ENCODE measurements at places on chromosomes 3 and 15.

DNA sequence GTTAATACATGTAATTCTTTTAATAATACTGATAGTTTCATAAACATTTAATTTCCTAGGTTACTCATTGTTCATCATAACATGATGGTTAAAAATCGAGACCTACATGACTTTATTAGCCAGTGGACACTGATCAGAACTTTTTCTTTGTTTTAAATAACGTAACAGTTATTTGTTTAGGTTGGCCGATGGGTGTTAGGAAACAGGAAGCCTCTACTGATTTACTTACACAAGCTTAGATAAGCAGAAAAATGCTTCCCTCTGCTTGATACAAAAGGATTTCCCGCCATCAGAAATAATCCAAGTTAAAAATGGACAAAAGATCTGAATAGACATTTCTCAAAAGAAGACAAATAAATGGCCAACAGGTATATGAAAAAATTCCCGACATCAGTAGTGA, 16.6 kb upstream of the APH1B start:
- DNase-seq = no peak

DNA sequence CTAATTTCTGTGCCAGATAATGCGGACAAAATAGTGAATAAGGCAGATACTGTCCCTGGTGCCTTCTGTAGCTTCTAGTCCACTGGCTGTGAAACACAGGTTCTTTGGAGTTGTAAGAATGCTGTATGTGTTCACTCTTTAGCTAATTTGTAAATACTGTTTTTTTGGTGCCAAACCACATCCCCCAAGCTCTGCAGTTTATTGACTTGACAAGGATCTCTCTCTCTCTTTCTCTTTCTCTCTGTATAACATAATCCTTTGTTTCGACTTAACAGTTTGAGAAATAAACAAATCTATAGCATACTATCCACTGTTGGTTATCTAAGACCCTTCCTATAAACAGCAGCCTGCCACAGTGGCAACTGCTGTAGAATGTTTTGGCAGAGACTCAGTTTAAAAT, 7.6 kb downstream of the SMAD3 start:
- DNase-seq = no peak

- DNase-seq = no peak
Measured at GRCh38 chr3:56468184-56469106, at the start of gene ERC2. ERC2 (minus strand) TSS chr3:56468467.

DNA sequence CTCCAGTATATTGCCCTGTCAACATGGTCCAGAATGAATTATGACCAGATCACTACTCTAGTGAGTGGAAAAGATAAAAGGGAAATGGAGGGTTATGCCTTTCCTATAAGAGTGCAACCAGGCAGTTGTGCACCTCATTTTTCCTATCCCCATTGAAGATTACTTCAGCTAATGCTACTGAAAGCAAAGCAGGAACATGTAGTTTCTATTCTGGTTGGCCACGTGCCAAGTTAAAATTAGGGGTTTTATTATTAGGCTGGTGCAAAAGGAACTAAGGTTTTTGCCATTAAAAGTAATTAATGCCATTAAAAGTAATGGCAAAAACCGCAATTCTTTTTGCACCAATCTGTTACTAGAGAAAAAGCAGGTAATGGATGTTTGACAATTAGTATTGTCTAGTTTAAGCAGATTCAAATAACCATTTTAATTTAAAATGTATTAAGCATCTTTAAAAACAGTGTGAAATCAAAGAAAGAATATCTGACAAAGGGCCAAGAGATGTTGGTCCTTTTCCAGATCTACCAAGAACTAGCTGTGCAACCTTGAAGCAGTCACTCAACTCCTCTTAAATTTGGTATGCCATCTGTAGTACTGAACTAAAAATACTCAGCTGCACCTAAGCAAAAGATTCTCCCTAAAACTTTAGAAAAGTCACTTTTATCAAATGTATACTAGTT, 567.5 kb upstream of the CCDC54 start:
- DNase-seq = no peak

GRCh38 chr3:5425371-5425770, 237.9 kb downstream of the EDEM1 start:
- no peak for DNase-seq

- DNase-seq = peak; percentile 28
Measured at GRCh38 chr3:9912294-9912935, 4.5 kb upstream of the IL17RC start.

Measured in activated CD4-positive, alpha-beta memory T cell treated with anti-CD3 and anti-CD28 coated beads, Interleukin-2, amount 10 ng/mL, durations not matched to agents 7 days and 5 days (primary cell).